ENCODE measurements at places on chromosomes 5 and 9.

- no peak for DNase-seq
Observed at GRCh38 chr5:89327608-89328007, 444.6 kb upstream of the MEF2C start.

DNA sequence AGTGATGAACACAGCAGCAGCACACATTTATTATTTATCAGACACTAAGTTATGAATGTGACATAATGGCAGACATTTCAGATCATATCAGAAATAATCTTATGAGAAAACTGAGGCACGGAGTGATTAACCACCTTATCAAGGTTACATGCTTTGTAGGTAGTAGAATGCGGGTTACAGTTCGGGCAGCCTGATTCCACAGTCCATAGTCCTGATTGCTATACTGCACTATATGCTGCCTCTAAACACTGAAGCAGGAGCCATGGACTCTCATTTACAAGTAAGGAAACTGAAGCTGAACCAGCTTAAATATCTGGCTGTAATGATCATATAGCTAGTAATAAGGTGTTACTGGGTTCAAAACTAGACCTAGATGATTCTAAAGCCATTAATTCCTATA, 291.3 kb upstream of the ADAMTSL1 start:
- DNase-seq, result no peak

DNA sequence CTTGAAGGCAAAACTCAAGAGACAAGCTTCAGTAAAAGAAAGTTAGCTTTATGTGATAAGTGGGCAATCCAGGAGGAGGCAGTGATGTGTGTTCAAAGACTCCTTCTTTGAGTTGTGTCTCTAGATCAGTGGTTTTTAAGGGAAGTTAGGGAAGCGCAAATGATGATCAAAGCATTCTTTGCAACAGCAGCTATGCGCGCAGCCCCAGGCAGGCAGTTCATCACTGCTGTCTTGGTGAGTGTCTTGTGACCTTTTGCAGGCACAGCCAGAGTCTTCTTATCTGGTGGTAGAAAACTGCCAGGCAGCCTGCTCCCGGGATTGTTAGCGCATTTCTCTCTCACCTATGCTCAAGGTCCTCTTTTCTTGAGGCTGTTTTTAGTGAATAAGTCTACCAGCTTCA, 40.3 kb upstream of the CLK4 start:
- DNase-seq, result no peak

DNA sequence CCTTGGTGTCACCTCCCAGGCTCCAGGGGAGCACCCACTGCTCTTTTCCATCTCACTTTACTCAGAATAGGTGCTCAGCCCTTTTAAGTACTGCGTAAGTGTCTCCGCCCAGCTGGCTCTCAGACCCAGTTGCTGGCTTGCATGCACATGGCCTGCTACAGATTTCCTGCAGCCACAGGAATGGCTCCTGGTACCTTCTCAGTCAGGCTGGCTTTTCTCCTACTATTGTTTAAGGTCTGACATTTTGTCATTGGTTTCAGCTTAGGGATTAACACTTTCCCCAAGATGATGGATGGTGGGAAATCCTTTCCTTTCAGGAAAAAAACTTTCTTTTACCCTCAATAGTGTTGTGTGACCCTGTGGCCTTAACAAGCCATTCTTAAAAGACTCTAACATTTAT, 1652.3 kb upstream of the WWC1 start:
- no peak for DNase-seq

- DNase-seq, result no peak
Observed at GRCh38 chr5:162096448-162096847, 28.9 kb downstream of the GABRG2 start.

All from stimulated activated CD8-positive, alpha-beta memory T cell treated with anti-CD3 and anti-CD28 coated beads, Interleukin-4, amount 100 ng/mL, for 1 hour (primary cell).